ENCODE measurements at places on chromosomes 6 and 20. TPM values are rescaled to one million over a fixed set of nuclear protein-coding genes. Genes with fewer than 3 reads are reported as not detected.

PSORS1C2 gene
- not detected for total RNA-seq

DNAAF9 gene
- total RNA-seq: 13.4 TPM

GRCh38 chr6:131124336-131125071 lies 10.8 kb upstream of the AKAP7 start:
- no peak for DNase-seq

DNA sequence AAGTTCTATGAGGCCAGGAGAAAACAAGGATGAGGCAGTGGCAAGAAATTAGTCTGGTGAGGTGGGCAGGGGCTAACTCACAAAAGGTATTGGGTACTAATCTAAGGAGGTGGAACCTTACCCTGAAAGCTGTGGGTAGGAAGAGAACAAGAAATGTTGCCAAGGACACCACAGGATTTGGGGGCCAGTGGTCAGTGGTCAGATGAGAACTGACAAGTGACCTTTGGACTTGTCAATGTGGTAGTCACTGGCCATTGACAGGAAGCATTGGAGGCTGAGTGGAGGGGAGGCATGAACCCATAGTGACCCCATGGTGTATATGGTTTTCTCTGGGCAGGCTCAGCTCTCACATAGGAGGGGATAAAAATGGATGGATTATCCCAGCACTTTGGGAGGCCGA lies 25.3 kb upstream of the SMIM29 start:
- DNase-seq: no peak

DNA sequence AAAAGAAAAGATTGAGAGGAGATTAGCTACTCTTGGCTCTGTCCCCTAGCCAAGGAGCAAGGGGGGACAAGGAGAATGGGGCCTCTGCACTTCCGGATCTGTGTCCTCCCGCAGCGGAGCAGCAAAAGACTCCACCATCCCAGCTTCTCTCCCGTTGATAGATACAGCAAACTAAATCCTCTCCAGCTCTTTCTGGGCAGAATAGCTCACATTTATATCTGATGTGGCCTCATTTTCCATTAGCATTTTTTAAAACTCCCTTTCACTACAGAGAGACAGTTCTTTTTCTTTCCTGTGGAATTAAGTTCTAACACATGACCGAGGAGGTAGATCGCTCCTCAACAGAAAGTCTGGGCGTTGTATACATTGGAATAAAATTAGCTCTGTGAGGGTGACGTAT lies 260.9 kb upstream of the SOX4 start:
- DNase-seq: no peak

DNA sequence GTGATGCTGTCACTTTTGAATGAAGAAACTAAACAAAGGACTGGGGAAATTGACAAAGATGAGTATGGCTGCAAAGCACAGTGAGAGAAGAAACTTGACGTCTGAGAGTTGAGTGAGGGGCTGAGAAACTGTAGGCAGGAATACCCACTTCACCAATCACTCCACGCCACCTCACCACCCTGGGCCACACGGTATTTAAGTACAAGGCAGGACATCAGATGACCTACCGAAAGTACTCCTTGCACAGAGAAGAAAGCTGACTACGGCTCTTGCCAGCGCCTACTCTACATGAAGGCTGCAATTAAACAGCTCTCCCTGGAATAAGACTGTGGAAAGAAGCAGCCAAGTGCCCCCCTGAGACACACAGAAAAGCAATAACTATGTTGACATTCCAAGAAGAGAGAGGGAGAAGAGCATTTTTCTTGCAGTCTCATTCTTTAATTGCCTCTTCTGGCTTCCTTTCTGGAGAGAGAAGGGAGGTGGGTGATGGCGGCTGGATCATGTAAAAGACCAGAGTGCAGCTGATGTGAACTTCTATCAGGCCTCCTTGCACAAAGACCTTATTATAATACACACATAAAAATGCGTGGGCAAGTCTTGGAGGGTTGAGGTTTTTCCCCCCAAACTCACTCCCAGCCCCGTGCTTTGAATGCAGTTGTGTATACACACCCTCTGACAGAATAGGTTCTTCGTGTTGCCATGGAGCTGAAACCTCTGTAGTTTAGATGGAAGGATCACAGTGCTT lies 44.6 kb downstream of the HIVEP2 start:
- DNase-seq: no peak

GRCh38 chr6:52130440-52130839 lies 43.0 kb upstream of the PKHD1 start:
- no peak for DNase-seq

GRCh38 chr20:24100370-24101011 lies 111.9 kb upstream of the GGTLC1 start:
- DNase-seq: no peak

KIF3B gene
- total RNA-seq: 16.4 TPM

Data from right atrium auricular region (tissue), 2 donors.